ENCODE measurements at places on chromosomes 3 and 15.

- no peak for DNase-seq
Measured at GRCh38 chr15:89034305-89034704, 54.0 kb upstream of the ABHD2 start.

DNA sequence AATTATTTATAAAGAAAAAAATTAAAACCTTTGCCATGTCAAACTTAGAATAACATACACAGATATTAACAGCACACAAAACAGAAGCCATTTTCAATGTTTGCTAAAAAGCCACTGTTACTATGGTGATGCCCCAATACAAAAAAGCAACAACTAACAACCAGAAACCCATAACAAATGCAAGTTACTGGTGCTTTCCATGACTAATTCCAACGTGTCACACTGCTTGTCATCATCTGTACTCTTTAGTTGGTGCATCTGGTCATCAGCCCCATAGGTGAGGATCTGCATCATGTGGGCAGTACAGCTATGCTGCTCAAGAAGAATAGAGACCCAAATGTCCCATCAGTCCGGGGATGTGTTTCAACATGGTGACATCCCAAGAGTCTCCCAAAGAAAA lies 52.8 kb downstream of the ATP8B4 start:
- peak; percentile 14 for DNase-seq

DNA sequence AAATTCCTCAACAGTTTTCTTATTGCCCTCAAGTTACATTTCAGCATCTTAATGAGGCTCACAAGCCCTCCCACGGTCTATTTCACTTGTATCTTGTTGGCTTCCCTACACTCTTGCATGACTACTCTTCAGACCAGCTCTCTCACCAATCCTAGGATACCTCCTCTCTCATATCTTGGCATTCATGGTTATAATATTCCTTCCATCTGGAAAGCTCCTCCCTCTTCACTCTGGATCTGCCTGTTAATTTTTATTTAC lies 8.5 kb upstream of the CCDC80 start:
- DNase-seq: peak; percentile 63

DNA sequence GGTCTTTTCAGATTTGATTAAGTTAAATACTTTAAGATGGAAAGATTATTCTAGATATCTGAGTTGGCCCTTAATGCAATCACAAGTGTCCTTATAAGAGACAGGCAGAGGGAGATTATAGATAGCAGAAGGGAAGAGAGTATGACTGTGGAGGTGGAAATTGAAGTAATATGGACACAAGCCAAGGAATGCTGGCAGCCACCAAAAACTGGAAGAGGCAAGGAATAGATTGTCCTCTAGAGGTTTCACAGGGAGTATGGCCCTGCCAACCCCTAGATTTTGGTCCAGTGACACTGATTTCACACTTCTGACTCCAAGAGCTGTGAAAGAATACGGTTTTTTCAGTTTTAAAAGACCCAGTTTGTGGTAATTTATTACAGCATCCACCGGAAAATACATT lies 1498.7 kb upstream of the CADM2 start:
- DNase-seq: no peak
